Jurkat, Clone E6-1 (cell line): ENCODE measurements at places on chromosomes 11 and 22.

DNA sequence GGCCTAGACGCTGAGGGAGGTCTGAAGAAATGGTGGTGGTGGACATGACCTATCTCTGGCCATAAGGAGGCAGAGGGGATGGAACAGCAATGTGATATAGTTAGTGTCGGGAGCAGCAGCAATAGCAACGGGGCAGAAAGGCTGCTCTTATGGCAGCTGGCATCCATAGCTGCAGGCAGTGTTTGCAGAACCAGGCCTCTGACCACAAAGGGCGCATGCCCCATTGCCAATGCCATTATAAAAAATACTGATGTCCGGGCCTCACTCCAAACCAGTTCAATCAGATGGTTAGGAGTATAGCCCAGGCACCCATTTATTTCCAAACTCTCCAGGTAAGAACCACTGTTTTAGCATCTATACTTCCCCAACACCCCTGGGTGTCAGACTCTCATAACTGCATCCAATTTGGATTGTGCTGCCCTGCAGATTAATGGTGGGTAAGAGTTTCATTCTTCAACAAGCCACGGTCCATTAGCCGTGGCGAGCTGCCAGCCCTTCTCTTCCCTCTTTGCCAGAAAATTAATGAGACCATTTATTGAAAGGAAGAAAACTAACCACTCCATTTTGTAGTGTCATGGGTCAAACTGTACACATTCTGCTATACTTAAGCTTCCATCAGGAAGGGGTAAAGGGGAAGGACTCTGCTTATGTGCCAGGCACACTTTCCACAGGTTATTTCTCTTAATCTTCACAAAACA, 72.8 kb upstream of the SPON1 start:
- DNase-seq, result no peak

DNA sequence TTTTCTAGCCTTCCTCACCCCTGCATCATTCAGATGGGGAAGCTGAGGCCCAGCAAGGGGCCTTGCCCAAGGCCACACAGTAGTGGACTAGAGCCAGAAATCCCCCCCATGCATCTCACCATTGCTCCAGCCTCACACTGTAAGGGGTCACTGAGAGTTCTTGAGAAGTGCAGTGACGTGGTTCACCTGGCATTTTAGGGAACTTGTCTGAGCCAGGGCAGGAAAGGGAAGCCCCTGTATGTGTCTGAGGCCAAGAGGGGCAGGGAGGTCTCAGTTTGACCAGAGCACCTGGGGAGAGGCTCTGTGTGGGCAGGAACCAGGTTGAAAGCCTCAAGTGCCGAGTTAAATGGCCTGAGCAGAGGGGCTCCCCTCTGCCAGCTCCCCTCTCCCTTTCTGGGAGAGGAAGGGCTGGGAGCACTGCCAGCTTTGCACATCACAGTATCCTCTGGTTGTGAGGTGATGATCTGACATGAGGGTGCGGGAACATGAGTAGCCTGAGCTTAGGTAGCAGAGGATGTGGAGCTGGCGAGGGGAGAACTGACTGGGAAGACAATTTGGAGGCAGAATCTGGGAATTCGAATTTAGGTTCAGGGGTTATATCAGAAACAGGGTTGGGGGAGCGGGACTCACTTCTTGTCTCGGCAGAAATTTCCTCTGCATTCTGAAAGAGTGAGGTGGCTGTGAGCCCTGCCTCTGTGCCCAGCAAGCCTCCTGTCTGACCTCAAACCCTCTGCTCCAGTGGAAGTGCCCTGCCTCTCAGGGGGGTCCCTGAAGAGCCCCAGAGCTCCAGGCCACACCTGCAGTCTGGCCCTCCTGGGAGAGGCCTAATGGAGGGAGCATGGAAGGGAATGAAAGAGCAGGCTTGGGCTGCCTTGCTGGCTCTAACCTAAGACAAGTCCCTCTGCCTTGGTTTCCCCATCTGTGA, 14.6 kb downstream of the ARHGEF17 start:
- DNase-seq, result no peak

DNA sequence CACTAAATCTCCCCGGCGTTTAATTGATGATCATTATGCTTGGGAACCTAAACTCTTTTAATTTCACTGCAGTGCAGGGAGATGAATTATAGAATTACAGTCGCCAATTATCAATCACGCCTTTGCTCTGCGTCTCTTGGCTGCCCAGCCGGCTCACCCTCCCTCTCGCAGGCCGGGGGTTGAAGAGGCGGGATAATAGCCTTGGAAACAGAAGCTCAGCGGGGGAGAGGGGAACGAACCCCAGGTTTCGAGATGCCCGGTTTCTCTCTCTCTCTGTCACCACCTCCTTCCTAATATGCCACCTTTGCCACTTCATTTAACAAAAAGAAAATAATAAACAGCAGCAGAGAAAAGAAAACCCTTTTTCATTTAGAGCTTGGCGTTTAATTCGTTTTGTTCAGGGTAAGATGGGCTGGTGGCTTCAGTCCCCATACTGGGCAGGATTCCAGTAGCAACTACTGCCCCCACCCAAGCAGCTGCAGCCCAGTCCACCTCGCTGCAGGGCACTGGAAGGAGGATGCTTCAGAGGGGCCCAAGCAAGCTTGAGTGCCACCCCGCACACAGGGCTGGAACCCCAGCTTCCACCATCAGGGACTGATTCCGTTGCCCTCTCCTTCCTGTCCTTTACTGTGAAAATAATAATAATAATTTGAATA, 271.7 kb downstream of the BUD13 start:
- no peak for DNase-seq

DNA sequence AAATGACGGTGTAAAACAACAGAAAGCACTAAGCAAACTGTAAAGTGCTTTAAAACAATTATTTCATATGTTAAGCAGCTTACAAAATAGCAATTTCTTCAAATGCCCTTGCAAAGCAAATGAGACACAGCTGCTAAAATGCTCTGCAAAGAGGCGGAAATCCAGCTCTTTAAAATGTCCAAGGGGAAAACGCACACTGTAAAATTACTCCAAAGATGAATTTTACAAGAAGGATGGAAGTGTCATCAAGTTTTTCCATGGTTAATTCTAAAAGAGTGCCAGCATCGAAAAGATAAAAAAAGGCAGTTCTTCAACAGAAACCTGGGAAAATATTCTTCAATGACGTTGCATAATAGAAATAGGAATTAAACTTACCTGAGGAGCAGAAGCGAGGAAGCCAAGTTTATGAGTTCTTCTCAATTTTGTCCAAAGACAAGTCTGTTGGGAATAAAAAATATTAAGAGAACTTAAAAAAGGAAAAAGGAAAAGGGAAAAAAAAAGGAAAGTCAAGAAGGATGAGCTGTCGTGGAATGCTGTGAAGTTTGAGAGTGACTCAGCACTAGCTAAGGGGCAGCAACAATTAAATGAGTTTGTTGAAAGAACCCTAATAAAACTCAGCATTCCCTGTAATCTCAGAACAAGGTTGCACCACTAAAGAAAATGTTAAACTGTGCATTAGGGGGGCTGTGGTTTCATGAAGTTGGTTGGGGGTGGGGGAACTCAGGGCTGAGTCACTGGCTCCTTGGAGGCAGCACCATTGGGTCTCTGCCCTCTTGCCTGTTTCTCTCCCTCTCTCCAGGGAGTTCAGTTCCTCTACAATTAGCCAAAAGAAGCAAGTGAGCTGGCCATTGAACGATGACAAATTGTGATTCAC, 64.2 kb upstream of the BLID start:
- no peak for DNase-seq

DNA sequence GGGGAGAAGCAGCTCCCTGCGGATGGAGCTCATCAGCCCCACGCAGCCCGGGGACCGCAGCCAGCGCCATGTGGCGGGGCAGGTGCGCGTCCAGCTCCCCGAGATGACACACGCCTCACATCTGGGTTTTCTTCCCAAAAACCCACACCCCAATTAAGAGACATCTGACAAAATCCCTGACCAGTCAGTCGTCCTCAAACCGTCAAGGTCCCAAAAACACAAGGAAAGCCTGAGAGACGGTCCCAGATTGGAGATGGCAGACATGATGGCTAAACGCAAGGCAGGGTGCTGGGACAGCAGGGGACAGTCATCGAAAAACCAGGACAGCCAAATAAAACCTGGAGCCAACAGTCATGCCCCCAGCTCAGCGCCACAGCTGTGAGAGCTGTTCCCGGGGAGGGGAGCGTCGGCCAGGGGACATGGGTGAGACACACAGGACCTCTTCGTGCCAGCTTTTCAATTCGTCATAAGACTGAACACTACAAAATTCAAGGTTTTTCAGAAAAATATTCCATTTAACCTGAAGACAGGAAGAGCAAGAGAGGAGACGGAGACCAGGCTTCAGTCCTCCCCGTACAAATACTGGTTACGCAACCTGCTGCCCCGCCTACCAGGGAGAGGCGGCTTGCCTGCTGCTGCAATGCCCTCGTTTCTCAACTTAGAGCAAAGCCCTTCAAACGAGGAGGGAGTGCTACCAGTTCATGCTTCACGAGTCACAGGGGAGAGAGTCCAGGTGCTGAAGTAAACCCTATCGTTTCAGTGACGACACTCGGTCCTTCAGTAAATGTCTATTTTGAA, 10.5 kb downstream of the TOLLIP start:
- no peak for DNase-seq
